ENCODE measurements at places on chromosomes 11 and 22.

DNA sequence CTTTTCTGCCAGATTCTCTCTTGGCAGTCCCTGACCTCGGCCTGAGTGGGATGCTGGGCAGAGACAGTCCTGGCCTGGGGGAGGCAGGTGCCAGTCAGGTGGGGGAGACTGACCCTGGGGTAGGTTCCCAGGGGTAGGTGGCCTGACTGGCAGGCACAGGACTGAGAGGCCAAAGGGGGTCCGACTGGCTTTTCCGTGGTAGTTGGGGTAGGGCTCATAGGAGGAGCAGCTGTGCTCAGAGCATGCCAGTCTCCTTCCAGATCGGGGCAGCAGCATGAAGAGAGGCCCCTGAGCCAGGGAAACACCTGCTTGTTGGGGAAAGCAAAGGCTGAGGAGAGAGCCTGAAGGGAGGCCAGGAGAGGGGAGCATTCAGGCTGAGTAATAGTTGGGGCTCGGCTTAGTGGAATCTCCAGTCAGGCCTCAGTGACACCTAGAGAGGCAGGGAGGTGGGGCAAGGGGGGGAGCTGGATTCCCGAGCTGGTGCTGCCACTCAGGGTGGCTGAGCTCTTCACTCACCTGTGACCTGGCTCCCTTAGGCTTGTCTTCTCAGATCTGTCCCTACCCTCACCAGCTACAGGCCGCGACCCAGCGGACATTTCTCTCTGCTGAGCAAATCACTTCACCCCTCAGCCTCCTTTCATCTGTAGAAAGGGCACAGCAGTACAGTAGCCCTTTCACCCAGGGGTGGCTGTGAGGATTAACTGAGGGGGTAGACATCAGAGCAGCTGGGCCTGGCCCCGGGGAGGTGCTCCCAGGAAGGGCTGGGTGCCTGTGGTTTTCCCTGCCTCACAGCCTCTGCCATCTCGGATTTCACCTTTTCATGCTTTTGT, 26.2 kb downstream of the MCM5 start:
- no peak for DNase-seq

DNA sequence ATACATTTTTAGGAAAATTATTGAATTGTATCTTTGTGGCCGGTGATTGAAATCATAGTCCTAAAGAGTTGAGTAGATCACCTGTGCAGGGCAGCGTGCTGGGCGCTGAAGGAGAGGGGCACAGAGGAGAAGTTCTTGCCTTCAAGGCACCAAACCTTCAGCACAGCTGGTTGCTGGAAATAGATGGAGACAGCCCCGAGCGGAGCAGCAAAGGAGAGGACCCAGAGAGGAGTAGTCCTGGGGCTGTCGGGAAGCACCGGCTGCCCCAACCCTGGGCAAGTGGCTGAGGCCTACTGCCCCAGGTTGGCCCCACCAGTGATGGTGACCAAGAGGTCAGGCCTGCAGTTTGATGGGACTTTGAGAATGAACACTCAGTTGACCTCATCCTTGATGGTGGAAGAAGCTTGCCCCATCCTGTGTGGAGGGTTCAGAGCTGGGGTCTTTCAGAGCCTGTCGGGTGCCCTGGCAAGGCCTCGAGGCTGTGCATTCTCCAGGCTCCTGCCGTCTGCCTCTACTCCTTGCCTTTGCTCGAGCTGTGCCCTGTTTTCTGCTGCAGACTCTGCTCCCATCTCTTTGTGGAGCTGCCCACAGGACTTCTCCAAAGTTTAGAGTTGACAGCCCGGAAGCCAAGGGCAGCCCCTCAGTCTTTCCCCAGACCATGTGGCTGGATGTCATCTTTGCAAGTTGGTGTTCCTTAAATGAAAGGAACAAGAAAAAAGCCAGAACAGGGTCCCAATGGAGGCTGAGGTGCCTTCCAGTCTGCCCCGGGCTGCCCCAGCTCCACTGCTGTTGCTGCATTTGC, 285.1 kb downstream of the TBC1D22A start:
- DNase-seq: no peak

- DNase-seq: no peak
Observed at GRCh38 chr11:10042699-10043098, 251.3 kb downstream of the SBF2 start.

DNA sequence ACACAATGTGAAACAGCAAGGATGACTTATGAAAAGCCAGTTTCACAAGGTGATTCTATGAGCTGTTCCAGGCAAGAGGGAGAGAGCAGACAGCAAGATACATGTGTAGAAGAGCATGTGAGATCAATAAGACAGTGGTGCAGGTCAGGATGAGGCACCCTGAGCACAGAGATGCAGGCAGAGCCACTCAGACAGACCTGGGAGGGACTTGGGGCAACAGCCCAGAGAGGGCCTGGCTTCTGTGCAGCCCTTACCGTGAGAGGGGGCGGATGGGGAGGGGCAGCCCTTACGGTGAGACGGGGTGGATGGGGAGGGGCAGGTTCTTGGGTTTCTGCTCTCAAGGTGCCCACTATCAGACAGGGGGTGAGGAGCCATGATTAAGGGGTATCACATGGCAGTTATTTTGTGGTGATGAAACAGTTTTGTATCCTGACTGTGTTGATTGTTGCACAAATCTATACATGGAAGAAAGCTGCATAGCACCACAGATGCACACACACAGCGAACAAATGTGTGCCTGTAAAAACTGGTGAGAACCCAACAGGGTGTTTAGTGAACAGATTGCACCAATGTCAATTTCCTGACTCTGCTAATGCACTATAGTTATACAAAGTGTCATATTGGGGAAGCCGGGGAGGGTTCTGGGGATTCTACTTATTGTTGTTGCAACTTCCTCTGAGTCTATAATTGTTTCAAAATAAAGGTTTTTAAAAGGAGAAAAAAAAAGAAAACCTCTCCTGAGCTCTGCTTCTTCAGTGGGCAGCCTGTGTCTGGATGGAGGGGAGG, 5.2 kb upstream of the C22orf42 start:
- no peak for DNase-seq

Measured in stimulated activated naive CD8-positive, alpha-beta T cell treated with anti-CD3 and anti-CD28 coated beads, Interleukin-15, Interleukin-2, amounts not matched to agents 100 U/mL and 50 U/mL, for 24 hours (primary cell).